ENCODE measurements at places on chromosomes 5 and 9.

- no peak for DNase-seq
These were observed 29.2 kb upstream of the IL31RA start for GRCh38 chr5:55821731-55822512.

GRCh38 chr9:39108145-39108544 is 179.8 kb downstream of the CNTNAP3 start:
- DNase-seq = no peak

GRCh38 chr5:72314571-72315172 is 5.4 kb downstream of the MRPS27 start:
- no peak for DNase-seq

DNA sequence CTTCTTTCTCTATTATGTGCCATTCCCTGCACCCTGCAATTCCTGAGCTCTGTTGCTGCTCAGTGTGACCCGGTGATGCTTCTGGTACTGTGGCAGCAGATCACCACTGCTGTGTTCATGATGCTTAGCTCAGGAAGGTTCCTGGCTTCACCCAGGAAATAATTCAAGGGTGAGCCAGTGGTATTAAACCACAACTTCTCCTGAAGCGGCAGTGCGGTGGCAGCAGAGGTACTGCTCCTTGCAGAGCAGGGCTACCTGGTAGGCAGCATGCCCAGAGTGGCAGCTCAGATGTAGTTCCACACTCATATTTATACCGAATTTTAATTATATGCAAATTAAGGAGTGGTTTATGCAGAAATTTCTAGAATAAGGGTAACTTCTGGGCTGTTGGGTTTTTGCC is 213.8 kb upstream of the ZNF608 start:
- no peak for DNase-seq

DNA sequence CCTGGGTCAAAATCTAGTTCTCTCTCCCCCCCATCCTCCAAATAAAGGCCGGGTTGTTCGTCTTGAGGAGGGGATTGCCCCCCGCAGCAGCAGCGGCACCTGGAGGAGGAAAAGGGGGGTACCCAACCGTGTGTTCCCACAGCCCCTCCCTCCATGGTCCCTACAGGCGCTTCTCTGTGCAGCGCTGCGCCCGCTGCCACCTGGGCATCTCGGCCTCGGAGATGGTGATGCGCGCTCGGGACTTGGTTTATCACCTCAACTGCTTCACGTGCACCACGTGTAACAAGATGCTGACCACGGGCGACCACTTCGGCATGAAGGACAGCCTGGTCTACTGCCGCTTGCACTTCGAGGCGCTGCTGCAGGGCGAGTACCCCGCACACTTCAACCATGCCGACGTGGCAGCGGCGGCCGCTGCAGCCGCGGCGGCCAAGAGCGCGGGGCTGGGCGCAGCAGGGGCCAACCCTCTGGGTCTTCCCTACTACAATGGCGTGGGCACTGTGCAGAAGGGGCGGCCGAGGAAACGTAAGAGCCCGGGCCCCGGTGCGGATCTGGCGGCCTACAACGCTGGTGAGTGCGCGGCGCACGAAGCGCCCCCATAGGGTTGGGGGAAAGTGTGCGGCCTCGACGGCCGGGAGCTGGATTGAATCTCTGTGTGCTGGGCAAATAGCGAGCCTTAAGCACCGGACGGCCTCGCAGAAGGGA is 3.5 kb downstream of the LHX2 start:
- no peak for DNase-seq

GRCh38 chr9:93954434-93955061 is 607 bp downstream of the BARX1 start:
- no peak for DNase-seq

DNA sequence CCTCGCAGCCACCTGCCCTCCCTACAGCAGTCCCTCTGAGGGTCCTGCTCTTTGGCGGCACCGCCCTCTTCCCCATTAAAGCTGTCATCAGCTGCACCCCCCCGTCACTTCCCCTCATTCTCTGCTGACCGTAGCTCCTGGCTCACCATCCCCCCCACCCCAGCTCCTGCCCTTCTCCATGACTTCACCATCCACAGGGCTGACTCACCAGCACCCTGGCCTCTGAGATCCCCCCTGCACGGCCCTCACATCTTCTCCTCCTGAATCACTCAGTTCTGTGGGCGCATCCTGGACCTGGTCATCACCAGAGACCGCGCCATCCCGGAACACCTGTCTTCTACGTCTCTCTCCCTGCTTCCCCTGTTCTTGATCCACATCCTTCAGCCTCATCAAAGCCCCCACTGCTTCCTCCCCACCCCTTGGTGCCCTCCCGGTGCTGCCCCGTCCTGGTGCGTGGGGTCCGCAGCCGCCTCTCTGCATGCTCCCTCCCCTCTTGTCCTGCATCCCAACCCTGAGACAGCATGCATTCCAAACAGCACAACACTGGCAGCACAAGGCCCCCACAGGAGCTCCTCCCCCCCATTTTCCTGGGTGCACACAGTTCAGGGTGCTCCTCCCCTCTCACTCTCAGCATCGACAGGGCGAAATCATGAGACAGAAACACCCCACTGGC is 12.9 kb downstream of the FLT4 start:
- DNase-seq = no peak

GRCh38 chr9:127962278-127962677 is 18.5 kb downstream of the EEIG1 start:
- DNase-seq = no peak

DNA sequence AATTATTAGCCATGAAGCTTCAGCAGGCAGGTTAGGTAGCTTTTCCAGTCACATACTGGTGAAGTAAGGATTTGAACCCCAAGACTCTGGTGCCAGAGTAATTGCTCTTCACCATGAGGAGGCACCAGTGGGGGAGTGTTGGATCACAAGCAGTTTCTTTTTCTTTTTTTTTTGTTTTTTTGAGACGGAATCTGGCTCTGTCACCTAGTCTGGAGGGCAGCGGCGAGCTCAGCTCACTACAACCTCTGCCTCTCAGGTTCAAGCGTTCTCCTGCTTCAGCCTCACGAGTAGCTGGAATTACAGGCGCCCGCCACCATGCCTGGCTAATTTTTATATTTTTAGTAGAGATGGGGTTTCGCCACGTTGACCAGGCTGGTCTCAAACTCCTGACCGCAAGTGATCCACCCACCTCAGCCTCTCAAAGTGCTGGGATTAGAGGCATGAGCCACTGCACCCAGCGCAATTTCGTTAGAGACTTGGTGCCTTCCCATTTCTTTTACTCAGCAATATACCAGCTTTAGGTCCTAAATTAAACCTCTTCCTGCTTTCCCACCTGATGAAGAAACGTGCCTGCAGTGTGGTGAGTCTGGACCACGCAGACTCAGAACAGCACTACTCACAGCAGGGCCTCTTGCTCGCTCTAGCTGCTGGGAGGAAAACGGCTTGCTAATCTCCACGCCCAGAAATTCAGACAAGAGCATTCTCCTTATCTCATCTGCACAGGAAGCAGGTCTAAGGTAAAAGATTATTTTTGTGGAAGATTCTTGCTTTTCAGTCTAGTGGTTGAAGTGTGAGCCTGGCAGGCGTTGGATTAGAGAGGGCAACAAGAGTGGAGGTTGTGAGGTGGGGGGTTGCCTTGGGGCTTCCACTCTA is at the start of gene S100Z:
TSS of gene S100Z (plus strand) at position 596 of the 873 bp plus-strand sequence. CDS start 25,346 bp downstream, outside the sequence.
- no peak for DNase-seq

DNA sequence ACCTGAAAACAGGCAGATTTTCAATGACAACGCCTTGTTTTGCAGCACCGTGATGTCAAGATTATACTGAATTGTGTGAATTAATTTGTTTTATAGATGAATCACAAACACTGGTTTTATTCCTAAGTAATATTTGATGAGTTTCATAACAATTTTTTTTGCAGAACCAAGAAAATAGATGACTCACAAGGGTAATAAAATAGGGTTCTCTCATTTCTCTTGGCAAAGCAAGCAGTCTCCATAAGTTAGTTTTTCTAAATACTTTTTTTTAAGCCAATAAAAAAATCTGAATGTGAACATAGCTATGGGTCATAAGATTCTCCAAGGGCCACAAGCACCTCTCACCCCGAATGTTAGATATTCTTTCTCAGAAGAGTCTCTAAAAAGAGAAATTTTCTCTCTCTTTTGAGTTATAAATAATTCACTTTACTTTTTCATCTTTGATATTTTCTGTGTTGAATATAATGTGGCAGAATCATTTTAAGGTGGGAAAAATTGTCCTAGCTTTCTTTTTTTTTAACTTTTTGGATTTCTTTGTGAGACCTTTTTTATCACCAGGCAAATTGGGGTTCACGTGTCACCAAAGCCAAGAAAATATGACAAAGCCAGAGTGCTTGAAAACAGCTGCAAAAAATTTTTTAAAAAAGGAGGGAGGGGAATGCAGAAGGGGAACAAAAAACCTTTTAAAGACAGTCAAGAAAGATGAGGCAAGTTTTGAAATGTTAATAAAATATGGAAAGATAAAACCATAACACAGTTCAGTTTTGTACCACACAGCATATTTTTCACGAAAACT is 174.6 kb upstream of the DAPK1 start:
- DNase-seq = no peak

GRCh38 chr5:89878140-89879132 is 531.1 kb downstream of the CETN3 start:
- DNase-seq = no peak

GRCh38 chr5:149221731-149222342 is 49.8 kb upstream of the AFAP1L1 start:
- DNase-seq = no peak

DNA sequence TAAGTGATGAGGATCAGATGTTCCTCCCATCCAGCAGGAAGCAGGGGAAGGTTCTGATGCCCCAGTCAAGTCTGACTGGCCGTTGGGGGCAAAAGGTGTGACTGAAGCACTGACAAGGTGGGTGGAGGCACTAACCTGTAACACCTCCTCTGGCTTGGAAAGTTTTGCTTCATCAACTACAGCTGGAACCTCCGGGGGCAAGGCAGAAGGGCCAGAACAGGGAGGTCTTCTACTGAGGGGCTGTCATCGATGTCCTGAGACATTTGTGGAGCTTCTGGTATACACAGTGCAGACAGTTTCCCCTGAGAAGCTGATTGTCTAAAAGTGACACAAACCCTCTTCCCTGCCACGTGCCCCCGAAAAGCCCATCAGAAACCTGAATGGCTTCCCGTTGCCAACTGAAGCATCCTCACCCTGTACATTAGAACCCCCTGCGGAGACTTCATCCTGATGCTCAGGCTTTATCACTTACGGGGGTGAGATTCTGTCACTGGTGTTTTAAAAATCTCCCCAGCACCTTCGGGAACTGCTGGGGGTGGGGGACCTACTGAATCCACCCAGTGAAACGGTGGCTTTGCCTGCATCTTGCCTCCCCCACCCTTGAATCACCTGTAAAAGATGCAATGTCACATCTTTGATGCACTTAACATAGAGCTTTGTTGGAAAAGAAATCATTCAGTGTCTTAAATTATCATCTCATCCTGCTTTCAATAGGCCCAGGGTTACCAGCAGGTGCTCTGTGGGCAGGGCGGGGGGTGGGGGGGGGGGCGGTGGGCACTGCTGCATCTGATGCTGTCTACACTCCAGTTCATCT is 24.6 kb downstream of the TRAF1 start:
- no peak for DNase-seq

DNA sequence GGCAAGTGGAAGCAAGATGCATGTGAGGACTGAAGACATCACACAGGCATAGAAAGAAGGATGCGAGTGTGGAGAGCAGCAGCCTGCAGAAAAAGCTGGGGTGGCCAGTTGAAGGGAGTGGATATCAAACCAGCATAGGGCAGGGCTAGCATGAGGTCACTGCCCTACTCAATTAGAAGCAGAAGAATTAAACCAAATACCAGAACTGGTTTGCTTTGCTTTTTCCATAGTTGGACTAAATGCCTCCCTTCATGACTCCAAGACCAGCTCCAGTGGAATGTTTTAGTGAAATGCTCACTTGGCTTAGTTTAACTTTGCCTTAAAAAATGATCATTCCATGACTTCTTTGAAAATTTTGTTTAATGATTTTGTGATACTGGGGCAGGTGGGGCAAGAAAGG is 45.8 kb downstream of the TMEM167A start:
- no peak for DNase-seq

All from stimulated activated CD8-positive, alpha-beta memory T cell treated with anti-CD3 and anti-CD28 coated beads, Interleukin-4, amount 100 ng/mL, for 1 hour (primary cell).